ENCODE measurements at places on chromosomes 11 and 22.

DNA sequence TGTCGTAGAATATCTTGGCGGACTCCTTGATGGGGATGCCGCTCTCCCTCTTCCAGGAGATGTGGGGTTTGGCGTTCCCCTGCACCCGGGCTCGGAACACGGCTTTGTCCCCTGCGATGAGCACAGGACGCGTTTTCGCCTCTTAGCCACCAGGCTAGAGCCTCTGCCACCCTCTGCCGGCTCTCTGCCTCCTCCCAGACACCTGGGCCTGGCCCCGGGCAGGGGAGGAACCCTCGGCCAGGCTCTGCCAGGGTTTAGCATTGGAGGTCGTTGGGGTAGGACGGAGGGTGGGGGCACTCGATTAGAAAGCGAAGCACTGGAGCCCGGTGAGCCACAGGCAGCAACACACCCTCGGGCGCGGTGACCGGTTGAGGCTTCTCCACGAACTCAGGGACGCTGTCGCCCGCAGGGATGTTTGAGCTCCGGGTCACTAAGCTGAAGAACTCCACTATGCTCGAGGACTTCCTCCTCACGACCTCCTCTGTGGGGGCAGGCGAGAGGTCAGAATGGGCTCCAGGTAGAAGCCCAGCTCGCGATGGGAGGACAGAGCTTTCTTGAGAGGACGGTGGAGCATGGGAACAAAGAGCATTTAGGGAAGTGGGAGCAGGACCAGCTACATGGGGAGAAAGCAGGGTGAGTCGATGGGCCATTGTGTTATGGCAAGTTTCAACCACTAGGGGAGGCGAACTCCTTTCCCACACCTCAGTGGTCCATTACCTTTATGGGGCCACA is 4.3 kb downstream of the IGSF22 start:
- DNase-seq: no peak

DNA sequence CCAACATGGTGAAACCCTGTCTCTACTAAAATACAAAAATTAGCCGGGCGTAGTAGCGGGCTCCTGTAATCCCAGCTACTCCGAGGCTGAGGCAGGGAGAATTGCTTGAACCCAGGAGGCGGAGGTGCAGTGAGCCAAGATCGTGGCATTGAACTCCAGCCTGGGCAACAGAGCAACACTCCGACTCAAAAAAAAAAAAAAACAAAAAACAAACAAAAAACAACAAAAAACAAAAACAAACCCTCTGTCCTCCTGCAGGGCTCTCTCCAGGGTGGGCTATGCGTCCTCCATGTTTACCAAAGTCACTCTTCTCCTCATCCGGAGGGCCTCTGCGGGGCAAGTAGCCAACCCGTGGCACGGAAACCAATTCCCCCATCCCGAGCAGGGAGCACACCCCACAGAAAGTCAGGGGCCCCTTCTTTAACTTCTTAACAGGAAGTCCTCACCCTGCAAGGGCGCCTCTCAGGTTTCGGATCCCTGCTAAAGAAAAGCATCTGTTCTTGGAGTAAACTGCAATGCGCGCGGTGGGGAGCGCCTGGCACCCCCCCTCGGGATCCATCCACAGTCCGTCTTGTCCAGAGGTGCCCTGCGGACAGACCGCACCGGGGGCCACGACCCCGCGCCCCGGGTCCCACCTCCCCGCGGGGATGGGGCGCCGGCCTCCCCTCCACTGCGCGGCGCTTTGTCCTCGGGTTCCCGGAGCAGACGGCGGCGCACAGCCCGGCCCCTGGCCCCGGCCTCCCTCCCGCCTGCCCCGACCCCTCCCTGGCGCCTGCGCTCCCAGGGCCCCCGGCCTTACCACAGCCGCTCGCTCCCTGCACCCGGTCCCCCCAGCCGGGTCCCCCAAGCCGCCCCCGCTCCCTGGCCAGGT is 712 bp downstream of the CERK start:
- DNase-seq: peak; percentile 47

DNA sequence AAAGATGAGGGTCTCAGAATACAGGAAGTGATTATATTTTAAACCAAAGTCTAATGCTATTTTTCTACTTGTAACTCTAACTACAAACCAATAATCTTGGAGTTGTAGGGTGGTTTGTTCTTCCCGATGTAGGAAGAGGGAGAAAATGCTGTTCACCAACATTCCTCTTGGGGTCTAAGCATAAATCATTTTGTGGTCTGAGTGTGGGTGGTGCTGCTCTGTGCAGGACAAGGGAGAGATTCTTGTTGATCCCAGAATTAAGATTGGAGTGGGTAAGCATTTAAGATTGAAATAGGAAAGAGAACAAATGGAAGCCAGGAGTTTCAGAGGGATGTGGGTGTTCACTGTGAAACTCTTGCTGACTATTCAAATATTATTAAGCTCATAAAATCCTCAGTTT is 38.6 kb upstream of the MMP13 start:
- DNase-seq: no peak

DNA sequence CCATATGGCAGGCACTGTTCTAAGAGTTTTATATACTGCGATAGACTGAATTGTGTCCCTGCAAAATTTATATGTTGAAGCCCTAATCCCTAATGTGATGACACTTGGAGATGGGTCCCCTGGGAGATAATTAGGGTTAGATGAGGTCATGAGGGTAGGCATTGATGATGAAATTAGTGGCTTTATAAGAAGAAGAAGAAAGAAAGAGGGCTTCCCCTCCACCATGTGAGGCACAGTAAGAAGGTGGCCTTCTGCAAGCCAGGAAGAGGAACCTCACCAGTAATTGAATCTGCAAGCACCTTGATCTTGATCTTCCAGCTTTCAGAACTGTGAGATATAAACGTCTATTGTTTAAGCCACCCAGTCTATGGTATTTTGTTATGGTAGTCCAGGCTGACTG is 46.6 kb upstream of the TENM4 start:
- DNase-seq: no peak

DNA sequence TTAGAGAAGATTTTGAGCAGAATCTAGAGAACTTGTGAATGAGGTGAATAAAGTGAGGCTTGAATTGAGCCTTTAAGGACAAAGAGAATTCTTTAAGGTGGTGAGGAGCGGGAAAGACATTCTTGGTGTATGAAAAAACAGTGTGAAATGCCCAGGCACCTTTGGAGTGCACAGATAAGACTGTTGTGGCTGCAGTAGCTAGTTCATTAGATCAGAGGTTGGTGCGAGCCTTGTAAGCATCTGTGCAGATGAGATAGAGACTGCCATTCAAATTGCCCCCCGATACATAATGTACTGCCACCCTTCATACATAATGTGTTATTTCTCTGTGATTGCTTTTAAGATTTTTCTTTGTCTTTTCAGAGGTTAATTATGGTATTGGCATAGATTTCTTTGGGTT is 31.3 kb downstream of the ATXN10 start:
- no peak for DNase-seq

GRCh38 chr22:23984430-23984829 is 4.5 kb downstream of the GSTT2 start:
- DNase-seq: no peak

GRCh38 chr11:82903843-82904586 is 2.5 kb downstream of the DDIAS start:
- DNase-seq: no peak

DNA sequence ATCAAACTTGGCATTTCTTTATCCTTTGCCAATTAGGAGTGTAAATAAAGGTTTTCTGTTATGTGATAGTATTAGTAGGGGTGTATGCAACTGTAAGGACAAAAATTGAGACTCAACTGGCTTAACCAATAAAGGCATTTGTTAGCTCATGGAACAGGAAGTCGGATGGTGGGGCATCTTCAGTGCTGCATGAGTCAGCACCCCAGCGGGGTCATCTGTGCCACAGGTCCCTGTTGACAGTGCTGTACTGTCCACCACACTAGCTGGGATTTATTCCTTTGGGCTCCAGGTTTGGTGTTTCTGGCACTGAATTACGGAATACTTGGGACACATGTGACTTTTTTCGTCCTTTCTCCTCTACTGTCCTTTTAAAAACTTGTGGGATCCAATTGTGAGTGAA is 86.0 kb downstream of the PPP6R3 start:
- DNase-seq: no peak

GRCh38 chr22:21984793-21985192 is 2.2 kb upstream of the TOP3B start:
- no peak for DNase-seq

DNA sequence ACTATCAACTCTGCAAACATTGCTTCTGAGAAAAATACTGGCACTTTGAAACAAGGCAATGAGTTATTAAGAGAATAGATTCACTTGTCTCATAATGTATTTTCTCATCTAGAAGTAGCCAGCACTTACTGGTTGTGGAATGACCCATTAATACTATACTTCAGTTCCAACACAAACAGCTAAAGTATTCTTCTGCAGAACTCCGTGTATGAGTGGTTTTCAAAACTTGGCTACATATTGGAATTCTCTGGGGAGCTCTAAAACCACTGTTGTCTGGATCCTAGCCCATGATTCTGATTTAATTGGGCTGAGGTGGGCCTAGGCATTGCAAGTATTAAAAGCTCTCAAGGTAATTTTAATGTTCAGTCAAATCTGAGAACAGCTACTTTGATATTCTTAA is 1416.4 kb upstream of the RAG2 start:
- no peak for DNase-seq

- DNase-seq: no peak
Measured at GRCh38 chr11:104582431-104582830, 315.8 kb downstream of the CASP12 start.

- DNase-seq: no peak
Measured at GRCh38 chr22:42160251-42160650, 29.6 kb upstream of the CYP2D6 start.

- DNase-seq: no peak
Measured at GRCh38 chr11:2943711-2944118, 14.5 kb upstream of the PHLDA2 start.

- DNase-seq: no peak
Measured at GRCh38 chr11:65912845-65913244, 6.0 kb downstream of the C11orf68 start.

DNA sequence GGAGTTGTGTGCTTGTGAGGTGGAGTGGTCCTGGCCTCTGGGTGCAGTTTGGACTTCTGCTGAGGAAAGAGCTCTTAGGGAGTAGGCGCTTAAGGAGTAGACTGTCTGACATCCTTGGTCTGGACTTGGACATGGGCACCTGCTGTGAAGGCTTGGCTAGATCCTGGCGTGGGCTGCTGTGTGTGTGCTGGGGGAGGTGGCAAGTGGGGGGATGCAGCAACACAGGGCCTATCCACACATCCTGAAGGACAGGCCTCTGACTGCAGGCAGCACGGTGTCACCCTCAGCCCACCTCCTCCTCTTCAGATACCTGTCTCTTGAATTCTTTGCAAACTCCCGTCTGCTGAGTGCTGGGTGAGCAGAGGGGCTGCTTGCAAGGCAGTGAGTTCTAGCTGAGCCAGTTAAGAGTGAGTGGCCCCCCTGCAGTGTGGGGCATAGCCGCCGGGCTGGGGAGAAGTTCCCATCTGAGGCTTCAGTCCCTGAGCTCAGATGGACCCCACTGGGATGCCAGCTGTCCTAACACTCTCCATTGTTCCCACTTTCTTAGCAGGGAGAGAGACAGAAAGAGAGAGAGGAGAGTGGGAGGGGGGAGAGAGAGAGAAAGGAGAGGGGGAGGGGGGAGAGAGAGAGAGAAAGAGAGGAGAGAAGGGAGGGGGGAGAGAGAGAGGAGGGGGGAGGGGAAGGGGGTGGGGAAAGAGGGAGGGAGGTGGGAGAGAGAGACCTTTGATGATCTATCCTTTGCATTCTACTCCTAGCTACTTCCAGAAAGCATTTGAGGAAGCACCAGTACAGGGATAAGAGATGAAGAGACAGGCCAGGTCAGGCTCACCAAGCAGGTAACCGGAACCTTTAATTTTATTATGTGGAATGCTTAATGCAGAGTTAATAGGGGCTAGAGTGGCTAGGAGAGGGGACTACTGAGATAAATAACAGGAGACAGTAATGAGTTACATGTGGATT is 12.6 kb downstream of the SOX10 start:
- no peak for DNase-seq

DNA sequence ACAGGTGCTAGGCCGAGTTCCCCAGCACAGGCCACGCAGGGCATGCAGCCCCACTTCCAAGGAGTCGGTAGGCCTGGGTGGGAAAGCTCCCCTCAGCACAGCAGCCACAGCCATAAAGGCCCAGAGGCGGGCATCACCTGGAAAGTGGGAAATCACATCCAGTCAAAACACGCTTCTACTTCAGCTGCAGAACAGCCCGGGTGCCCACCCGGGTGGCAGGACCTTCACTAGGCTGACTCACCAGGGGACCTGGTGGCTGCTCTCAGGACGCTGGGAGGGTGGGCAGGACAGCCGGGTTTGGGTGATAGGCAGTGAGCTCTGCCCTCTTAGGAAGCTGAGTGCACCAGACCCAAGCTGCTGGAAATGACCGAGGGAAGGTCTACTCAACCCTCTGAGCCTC is 7.3 kb downstream of the KIAA0930 start:
- DNase-seq: no peak

- DNase-seq: no peak
Measured at GRCh38 chr11:2472428-2473186, 27.8 kb downstream of the KCNQ1 start.

GRCh38 chr11:29781268-29781667 is 235.6 kb downstream of the KCNA4 start:
- DNase-seq: peak; percentile 54

DNA sequence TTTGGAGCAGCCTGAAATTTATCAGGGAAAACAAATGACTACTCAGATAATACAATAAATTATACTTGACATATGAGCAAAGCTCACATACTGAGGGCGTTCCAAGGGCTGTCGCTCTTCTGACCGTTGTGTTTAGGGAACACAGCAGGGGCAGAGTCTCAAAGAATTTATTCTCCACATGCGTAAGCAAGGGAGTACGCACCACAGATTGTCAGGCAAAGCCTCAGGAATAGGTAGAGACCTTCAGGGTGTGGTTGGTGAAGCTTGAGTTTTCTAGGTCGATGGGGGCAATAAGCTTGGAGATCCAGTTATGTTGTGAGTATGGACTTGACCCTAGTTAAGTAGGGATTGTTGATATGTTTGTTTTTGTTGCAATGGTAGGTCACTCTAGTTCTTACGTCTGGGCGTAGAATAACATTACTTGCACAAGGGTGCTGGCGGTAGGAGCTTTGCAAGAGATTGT is 830 bp downstream of the ACAT1 start:
- no peak for DNase-seq

DNA sequence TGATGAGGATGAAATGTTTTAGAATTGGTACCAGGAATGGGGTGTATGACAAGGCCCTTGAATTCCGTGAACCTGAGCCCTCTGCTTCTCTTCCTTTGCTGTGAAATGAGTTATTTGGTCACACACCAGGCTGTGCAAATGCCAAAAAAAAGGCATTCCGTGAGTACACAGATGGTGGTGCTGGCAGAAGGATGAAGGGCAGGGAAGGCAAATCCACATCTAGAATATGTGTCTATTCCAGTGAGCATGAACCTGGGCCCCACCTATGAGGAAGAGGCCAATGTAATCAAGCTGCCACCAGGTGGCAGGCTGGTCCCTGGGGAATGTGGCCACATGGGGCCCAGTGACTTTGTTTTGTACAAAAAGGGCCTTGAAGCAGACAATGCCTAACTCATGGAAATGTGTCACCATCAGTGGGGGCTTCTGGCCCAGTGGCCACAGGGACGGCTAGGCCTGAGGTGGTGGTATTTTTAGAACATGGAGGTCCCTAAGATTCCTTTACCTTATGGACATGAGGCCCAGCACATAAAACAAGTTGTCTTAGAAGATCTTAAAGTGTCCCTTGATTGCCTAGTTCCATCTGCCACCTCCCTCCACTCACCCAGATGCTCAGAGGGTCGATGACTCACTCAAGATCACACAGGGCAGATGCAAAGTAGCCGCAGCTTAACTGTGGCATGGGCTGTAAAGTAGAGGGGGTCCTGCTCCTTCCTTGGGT is 3.9 kb upstream of the RNF215 start:
- DNase-seq: peak; percentile 33

GRCh38 chr11:102391549-102392237 is 44.7 kb downstream of the BIRC2 start:
- no peak for DNase-seq

All from left ventricle myocardium inferior (tissue), 1 donor.